Activated CD4-positive, alpha-beta T cell treated with anti-CD3 and anti-CD28 coated beads, Interleukin-2, amount 10 ng/mL, durations not matched to agents 7 days and 5 days (primary cell): ENCODE measurements at places on chromosomes 1 and 21. TPM values are rescaled to one million over a fixed set of nuclear protein-coding genes. Genes with fewer than 3 reads are reported as not detected.

Gene ELAPOR1
- total RNA-seq, result 6.3 TPM

Gene GPR89B
- 25.8 TPM for total RNA-seq

DNA sequence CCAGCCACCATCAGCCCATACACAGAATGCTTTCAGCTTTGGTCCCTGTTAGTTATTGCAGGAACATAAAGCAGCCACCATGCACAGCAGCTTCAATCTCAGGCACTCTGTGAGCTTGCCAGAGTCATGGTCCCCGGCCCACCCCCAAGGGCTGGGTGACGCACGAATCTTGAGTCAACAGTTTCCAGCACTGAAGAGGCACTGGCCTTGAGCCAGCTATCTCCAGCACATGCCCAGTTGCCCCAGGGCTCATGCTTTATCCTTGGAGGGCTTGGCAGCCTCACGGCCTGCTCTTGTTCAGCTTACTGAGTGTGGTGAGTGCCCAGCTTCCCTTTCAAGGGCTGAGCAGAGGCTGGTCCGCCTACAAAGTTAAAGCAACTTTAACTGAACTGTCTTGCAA is 200.7 kb upstream of the RAB4A start:
- no peak overlapping the region for H3K4me3 ChIP-seq
- H3K36me3 ChIP-seq, result no peaks in the 10 kb centered on the region
- peaks cover 19% of the 10 kb centered on the region for H3K4me1 ChIP-seq
- H3K27me3 ChIP-seq, result no peaks in the 10 kb centered on the region
- DNase-seq, result no peak

DNA sequence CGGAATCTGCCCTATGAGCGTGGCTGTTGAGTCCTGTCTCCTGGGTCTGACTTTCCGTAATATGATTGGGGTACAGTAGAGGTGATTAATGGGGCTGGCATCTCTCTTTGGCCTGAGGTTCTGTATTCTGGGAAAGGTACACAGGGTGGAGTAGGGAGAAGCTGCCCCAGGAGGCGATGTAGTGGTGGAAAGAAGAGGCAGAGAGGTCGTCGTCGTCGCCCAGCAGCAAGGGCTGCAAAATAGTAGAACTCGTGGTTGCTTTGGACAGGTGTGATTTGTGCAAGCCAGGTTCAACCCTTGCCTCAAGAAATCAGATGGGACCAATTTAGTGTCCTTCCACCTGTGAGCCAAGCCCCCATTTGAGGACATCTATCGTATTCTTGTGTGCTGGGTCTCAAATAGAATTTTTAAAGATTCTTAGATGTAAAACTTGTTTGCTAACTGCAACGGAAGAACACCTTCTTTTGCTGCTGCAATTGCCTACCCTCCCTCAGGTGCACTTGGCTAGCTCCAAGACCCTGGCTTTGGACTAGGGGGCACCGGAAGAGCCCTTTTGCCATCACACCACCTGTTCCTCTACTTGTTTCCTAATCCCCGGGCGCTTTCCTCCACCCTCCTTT is 1.3 kb upstream of the HMGN2 start:
- H3K27me3 ChIP-seq, result no peaks in the 10 kb centered on the region
- no peak for DNase-seq
- peaks cover 52% of the 10 kb centered on the region for H3K36me3 ChIP-seq
- H3K4me1 ChIP-seq, result peaks cover 44% of the 10 kb centered on the region
- H3K27ac ChIP-seq, result peak overlapping the region; percentile 99

DNA sequence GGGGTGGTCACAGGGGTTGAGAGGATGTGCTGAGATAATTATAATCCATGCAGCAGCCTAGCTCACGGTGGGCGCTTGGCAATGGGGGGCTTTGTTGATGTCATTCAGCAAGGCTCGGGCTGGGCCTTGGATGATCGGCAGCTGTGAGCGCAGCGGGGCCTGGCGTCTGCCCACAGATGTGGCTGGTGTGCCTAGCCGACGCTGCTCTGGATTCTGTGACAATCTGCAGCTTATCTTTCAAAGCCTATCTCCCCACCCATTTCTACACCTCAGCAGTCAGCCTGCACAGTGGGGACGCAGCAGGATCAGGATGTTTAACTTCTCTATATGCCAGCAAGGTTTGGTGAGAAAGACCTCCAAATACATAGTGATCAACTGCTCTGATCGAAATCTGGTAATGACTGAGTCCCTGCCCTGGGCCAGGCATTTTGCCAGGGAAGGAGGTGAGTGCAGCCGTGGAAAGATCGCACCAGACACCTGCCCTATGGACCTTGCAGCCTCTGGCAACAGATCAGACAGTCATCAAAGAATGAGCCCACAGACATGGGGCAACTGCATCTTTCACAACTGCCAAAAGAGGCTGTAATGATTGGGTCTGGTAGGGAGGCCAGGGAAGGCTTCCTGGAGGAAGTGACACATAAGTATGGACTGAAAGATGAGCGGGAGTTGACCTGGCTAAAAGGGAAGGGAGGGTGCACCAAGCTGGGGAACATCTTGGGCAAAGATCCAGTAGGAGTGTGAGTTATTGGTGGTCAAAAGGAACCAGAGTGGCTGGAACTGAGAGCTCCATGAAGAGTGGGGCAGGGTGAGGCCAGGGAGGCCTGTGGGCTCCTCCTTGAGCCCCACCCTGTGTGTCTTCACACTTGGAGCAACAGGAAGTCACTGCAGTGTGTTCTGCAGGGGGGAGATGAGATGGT is 35.3 kb downstream of the EPHB2 start:
- H3K27me3 ChIP-seq, result no peaks in the 10 kb centered on the region
- H3K4me3 ChIP-seq, result no peak overlapping the region
- H3K27ac ChIP-seq, result no peak overlapping the region
- H3K4me1 ChIP-seq, result peaks cover 13% of the 10 kb centered on the region

- H3K4me1 ChIP-seq, result no peaks in the 10 kb centered on the region
- no peak overlapping the region for H3K4me3 ChIP-seq
- H3K36me3 ChIP-seq, result no peaks in the 10 kb centered on the region
- H3K27ac ChIP-seq, result no peak overlapping the region
- no peaks in the 10 kb centered on the region for H3K27me3 ChIP-seq
Measured at GRCh38 chr21:16800536-16801275, 712.1 kb upstream of the CXADR start.

- no peak overlapping the region for H3K27ac ChIP-seq
- no peaks in the 10 kb centered on the region for H3K36me3 ChIP-seq
- peaks cover 13% of the 10 kb centered on the region for H3K27me3 ChIP-seq
- no peak for DNase-seq
- no peaks in the 10 kb centered on the region for H3K4me1 ChIP-seq
Measured at GRCh38 chr1:29469457-29469856, 233.1 kb downstream of the PTPRU start.

- H3K4me3 ChIP-seq, result peak overlapping the region; percentile 18
- no peak overlapping the region for H3K27ac ChIP-seq
- no peak for DNase-seq
- peaks cover 18% of the 10 kb centered on the region for H3K4me1 ChIP-seq
Measured at GRCh38 chr1:84619383-84620102, 45.3 kb upstream of the CTBS start.
